CD4-positive, alpha-beta T cell treated with Interleukin-6 at 100 ng/mL for 8 hours (primary cell): ENCODE measurements at places on chromosomes 12 and 14.
A peak's percentile ranks its signal among the peaks of the same experiment; 100 is the strongest.

GRCh38 chr12:71243370-71243769, 85.6 kb upstream of the TSPAN8 start:
- DNase-seq: no peak

DNA sequence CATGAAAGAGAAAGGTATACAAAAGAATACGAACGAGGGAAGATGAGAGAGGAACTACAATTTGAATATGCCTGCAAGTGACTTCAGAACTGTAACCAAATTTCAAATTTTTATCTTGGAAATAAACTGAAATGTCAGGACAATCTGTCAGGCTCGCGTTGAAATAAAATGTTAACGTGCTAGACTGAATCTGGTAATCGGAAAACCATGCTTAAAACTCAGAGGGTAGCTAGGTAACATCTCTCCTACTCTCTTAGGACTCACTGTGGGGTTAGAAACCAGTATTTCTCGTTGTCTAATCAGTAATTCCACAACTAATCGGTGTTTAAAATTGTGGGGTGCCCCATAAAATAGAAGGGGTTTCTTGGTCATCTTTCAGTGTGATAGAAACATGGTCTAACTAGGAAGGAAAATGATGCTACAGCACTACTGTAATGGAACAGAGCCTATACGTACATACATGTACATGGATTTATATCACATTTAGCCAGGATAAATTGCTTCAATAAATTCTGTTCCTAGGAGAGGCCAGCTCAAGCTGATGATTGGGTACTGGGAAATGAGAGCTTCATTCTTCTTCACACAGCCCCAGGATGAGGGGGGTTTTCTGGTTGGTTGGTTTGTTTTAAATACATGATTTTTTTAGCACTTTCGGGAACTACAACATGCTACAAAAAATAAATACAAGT, 23.9 kb downstream of the ATF7 start:
- DNase-seq: no peak

GRCh38 chr12:90304231-90304630, 595.6 kb upstream of the ATP2B1 start:
- no peak for DNase-seq

DNA sequence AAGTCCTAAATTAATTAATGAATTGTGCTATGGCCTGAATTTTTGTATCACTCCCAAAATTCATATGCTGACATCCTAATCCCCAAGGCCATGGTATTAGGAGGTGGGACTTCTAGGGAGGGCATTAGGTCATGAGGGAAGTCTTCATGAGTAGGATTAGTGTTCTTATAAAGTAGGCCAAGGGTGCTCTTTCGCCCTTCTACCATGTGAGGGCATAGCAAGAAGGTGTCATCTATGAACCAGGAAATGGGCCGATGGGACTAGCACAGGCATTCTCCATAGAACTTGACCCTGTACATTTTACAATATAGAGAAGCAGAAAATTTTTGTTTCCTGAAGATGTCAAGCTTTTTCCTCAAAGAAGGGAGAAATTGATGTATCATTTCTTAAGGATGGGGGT, 12.5 kb downstream of the SYT10 start:
- no peak for DNase-seq

DNA sequence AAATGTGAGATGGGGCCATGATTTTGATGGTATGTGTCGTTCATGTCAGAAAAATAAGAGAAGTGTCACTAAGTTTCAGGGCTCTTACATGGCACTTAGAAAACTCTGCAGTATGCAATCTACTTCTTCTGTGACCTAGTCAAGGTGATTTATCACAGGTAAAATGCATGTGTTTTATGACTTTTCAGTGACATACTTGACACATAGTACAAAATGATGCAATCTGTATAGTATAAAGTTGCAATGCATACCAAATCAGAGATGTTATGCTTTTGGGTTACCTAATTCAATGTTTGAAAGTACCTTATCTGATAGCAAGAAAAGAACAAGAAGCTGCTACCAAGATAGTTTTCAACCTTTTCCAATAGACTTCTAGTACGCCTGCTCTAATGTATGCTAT, 21.9 kb upstream of the ARHGAP5 start:
- DNase-seq: no peak

GRCh38 chr14:69149461-69150244, 3.3 kb downstream of the DCAF5 start:
- DNase-seq: no peak

DNA sequence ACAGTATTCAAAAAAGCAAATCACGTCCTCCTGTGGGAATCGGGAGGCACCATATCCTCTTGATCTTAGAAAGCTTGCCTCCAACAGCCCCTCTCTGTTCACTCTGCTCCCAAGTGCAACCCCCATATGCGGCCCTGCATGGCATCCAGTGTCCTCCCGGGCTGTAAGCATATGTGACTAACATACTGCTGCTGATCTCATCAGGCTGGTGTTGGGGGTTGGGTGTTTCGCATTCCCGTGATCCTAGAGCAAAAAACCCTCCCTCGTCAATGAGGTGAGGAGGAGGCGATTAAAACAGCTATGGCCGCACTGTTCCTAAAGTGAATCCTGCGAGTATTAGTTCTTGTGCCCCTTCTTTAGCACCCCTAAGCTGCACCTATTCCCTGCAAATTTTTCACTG, 28.1 kb upstream of the PPM1A start:
- DNase-seq: no peak

- no peak for DNase-seq
Observed at GRCh38 chr14:75252254-75252837, 26.3 kb upstream of the FOS start.

DNA sequence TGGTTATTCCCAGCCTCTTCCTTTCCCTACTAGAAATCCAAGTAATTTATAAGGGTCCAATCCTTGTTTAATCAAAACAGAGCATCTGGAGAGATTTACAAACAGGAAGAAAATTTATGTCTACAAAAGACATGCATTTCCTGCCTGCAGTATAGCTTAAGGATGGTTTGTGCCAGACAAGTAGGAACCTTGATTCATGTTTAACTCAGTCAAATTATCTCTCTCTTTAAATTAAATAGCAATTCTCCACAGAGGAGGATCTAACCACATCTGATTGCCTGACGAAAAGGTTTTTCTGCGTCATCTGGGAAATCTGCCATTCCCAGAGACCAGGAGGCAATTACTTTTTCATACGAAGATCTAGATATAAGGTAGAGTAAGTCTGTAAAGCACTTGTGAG, 105.2 kb downstream of the ZFC3H1 start:
- DNase-seq: no peak

DNA sequence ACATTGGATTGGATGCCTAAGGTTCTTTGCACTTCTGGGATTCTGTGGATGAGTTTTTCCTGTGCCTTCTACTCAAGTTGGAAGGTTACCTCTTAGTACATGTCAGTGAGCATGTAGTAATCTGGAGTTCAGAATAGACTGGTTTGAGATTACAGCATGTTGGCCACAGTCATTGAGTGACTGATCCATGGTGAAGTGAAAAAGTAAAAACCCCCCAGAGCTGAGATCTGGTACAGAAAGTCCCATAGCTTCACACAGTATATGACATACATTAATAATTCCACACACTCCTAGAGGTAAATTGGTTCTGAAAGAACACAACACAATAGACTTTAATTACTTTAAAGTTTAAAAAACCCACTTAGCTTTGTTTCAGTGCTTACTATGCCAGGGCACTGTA, 11.9 kb upstream of the CCND2 start:
- no peak for DNase-seq

DNA sequence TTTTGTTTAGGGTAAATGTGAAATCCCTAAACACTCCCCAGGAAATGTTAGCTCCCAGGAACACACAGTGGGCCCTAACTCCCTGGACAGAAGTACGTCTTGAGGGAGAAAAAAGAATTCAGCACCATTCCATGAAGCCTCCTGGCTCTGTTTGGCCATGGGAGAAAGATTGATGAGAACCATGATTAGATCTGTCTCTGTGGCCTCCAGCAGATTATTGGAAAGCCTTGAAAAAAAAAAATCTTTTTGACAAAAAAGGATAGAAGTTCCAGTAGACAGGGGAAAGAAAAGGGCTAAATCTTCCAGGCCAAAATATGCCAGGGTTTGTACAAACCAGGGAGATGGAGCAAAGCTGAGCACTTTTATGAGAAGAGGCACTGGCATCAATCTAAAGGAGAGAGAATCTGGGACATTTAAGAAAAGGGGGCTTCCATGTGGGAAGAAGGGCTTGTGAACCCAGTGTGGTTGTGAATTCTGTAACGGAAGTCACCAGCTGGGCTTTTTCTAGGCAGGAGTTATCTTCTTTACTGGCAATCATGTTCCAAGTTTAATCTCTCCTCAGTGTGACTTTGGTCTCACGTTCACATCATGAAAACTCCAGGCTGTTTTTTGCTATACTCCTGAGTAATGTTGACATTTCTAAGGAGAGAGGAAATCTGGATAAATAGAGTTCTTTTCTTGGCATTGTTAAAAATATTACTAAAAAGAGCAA, 426.7 kb downstream of the RAD51B start:
- DNase-seq: no peak

- no peak for DNase-seq
Observed at GRCh38 chr14:72634691-72635616, 258.9 kb downstream of the DPF3 start.

GRCh38 chr14:96466918-96467317, 35.3 kb upstream of the PAPOLA start:
- DNase-seq: no peak

DNA sequence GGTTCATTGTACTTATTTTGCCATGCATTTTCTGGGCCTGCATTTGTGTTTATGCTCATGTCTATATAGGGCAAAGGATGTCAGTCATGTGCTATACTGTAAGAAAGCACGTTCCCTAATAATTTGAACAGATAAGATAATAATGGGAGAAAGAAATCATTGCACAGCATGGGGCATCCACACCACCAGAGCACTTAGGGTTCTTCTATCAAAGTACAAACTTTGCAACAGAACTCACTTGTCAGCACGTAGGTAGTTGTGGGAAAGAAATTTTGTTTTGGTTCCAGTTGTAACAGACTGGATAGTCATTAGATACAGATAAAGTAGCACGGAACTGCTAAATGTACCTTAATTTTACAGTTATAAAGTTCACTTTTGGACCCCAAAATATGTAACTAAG, 10.1 kb downstream of the PPP1CC start:
- DNase-seq: no peak

- no peak for DNase-seq
Observed at GRCh38 chr14:43621282-43621681, 885.8 kb downstream of the FSCB start.

- no peak for DNase-seq
Observed at GRCh38 chr12:17361224-17361623, 728.8 kb downstream of the RERGL start.

DNA sequence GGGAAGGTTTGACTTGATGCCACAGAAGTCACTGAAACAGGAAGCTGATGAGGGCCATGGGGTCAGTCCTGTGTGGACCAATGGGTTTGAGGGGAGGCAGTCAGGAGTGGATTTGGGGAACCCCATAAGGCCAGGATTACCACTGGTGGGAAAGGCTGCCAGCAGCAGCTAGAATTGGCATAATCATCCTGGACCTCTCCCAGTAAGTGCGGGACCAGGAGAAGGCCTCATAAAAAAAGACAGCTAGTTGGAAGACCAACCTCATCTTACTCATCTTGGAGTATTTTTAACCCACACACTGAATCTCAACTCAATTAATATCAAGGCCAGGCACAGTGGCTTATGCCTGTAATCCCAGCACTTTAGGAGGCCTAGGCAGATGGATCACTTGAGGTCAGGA, 22.7 kb downstream of the TBX3 start:
- DNase-seq: no peak

GRCh38 chr14:91415794-91416743, 1.6 kb downstream of the CCDC88C start:
- DNase-seq: peak; percentile 81

DNA sequence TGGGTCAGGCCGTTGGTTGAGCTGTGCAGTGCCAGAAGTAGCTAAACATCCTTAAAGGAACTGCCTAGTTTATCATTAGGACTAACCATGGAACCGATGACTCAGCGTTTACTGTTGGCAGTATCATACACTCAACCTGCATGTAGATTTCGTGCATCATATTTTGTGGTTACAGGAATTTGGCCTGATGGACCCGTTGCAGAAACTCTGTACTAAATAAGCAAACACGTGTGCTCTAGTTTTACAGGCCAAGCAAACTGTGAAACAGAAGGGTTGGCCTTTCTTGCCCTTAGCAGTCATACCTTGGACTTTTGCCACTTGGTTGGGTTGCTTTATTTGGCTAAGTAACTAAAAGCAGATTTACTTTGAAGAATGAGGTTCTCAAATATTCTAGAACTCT, 35.6 kb downstream of the DGLUCY start:
- DNase-seq: no peak

DNA sequence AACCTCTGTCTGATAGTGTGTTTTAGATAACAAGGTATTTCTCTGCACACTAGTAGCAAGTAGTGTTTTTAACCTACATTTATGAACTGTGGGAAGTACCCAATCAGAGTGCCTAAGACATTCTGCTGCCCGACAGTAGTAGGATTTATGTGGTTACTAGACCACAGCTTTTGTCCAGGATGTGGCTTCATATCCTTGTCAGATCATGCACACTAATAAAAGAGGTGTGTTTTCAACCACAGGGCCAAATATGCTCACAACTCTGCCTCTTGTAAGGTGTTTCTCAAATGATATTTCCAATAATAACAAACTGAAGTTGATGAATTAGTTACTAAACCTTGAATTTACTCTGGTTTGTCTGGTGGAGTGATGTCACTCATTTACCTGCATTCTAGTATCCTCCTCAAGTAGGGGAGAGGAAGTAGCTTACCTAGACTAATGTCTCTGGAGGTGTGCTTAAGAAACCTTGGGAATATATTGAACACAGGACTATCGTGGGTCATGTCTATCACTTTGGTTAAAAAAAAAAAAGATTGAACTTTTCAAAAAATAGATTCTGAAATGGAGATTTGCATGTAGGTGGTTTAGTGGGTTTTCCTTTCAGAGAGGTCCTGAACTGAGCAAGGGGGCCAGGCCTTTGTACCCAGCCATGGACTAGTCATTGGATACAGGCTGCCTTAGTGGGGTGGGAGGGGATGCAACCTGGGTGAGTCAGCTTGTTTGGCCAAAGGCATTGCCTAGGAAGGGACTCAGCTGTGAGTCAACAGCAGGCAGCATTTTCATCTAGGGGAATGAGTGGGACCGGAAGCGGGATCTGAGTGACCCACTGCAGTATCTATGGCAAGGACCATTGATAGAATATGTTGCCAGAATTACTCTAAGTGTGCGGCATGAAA, 14.1 kb downstream of the FBXW8 start:
- DNase-seq: peak; percentile 83

GRCh38 chr14:72565149-72565559, 328.7 kb downstream of the DPF3 start:
- DNase-seq: no peak

DNA sequence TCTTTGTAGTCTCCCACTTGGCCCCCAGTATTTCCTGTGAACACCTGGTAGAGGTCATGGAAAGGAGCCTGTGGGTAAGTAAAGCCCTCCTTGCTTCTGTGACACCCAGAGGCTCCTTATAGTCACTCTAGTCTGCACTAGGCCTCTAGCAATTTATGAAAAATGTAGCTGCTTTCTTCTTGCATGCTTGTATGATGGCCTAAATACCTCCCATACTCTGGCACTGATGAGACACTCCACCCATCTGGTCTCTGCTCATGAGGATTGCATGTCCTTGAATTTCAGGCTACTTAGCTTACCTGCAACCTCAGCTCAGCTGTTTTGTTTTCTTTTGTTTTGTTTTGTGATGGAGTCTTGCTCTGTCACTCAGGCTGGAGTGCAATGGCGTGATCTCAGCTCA, 4.6 kb upstream of the A2ML1 start:
- no peak for DNase-seq
